ENCODE measurements at places on chromosomes 3 and 15. TPM values are rescaled to one million over a fixed set of nuclear protein-coding genes. Genes with fewer than 3 reads are reported as not detected.

The NR2F2 gene
- total RNA-seq, result 65.9 TPM

- peak overlapping the region; percentile 57 for H3K4me3 ChIP-seq
- no peaks in the 10 kb centered on the region for H3K27me3 ChIP-seq
- H3K27ac ChIP-seq, result peak overlapping the region; percentile 72
- H3K4me1 ChIP-seq, result no peaks in the 10 kb centered on the region
- no peaks in the 10 kb centered on the region for H3K36me3 ChIP-seq
These were observed 401 bp downstream of the RAMAC start for GRCh38 chr15:82986442-82986780.

- no peaks in the 10 kb centered on the region for H3K36me3 ChIP-seq
- H3K27ac ChIP-seq, result no peak overlapping the region
- no peaks in the 10 kb centered on the region for H3K27me3 ChIP-seq
These were observed 646.0 kb downstream of the TUSC7 start for GRCh38 chr3:117355566-117355965.

DNA sequence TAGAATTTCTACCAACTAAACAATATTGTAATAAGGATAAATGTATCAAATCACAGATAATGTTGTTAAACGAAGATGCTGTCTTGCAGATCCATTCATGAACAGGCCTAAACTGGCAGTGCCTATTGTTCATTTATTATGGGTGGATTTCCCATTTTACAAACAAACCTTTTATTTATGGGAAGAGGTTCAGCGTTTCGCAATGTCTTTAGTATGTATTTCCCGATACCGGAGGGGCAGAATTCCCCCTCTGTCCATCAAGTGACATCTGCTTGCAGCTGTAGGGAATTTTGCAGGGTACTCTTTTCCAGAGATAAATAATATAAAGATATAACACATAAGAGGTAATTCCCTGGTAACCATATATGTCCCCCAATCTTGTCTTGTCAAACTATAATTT is 5.7 kb downstream of the CEP19 start:
- no peak overlapping the region for H3K4me3 ChIP-seq
- no peaks in the 10 kb centered on the region for H3K36me3 ChIP-seq
- H3K4me1 ChIP-seq, result no peaks in the 10 kb centered on the region
- no peak overlapping the region for H3K27ac ChIP-seq

GRCh38 chr3:185717627-185718402 is 107.0 kb downstream of the IGF2BP2 start:
- H3K4me3 ChIP-seq, result no peak overlapping the region
- DNase-seq, result no peak
- no peaks in the 10 kb centered on the region for H3K27me3 ChIP-seq
- H3K4me1 ChIP-seq, result no peaks in the 10 kb centered on the region

DNA sequence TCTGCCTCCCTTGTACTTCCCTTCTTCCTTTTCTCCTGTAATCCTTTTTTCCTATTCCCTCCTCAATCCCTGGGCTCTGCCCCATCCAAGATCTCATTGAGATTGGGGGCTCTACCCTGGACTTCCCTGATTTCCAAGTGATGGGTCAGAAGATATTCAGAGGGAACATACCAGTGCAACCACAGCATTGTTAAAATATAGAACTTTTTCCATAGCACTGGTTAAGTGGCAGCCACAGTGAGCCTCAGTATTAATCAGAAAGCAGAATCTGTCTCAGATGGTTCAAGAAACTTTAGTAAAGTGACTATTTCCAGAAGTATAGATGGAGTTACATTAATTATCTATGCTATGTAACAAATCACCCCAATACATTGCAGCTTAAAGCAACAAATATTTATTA is 18.7 kb upstream of the SCN10A start:
- no peaks in the 10 kb centered on the region for H3K36me3 ChIP-seq
- DNase-seq, result no peak
- H3K27ac ChIP-seq, result peak overlapping the region; percentile 62
- H3K27me3 ChIP-seq, result no peaks in the 10 kb centered on the region
- H3K4me3 ChIP-seq, result no peak overlapping the region

The SLC25A26 gene
- 24.9 TPM for total RNA-seq

The PARP15 gene
- 0.97 TPM for total RNA-seq

GRCh38 chr3:126886217-126886616 is 96.7 kb upstream of the PLXNA1 start:
- no peaks in the 10 kb centered on the region for H3K36me3 ChIP-seq
- H3K27me3 ChIP-seq, result no peaks in the 10 kb centered on the region
- no peak overlapping the region for H3K27ac ChIP-seq
- no peak for DNase-seq

GRCh38 chr3:64863226-64864212 is 175.7 kb upstream of the ADAMTS9 start:
- no peaks in the 10 kb centered on the region for H3K36me3 ChIP-seq
- peaks cover 6% of the 10 kb centered on the region for H3K4me1 ChIP-seq

GRCh38 chr3:105324951-105325350 is 41.8 kb upstream of the ALCAM start:
- no peak overlapping the region for H3K4me3 ChIP-seq
- H3K27ac ChIP-seq, result no peak overlapping the region
- DNase-seq, result no peak
- no peaks in the 10 kb centered on the region for H3K4me1 ChIP-seq

DNA sequence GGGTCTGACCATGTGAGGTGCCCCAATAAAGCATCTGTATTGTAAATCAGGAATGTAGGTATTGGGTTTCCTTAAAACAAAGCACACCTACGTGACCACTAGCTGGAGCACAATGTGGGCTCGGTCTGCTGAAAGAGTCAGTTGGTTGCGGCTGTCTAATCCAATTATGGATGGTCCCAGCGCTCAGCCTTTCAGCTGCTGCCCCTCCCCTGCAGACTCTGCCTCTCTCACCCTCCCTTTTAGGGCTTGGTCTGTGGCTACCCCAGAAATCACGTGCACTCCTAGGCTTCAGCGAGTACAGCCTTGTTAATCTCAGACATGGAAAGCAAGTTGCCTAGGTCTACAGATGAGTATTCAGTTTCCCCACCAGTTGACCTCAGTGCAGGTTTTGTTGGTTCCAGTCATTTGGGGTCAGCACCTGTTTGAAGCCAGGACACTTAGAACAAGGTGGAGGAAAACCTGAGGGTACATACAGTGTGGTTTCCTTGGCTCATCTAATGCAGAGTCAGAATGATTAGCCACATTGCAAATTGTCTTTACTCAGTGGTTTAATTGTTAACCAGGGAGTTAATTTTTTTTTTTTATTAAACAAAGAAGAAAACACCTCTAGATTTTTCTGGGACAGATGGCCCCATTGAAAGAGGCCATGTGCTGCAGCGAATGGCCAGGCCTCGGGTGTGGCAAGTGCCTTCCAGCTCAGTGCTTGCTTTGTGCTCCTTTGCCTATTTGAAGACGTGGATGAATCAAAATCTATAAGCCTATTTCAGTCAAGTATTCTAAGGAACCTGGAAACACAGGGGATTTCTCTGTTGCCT is 137.7 kb downstream of the IGF1R start:
- no peak overlapping the region for H3K4me3 ChIP-seq
- H3K4me1 ChIP-seq, result peaks cover 3% of the 10 kb centered on the region
- no peaks in the 10 kb centered on the region for H3K36me3 ChIP-seq
- no peaks in the 10 kb centered on the region for H3K27me3 ChIP-seq

DNA sequence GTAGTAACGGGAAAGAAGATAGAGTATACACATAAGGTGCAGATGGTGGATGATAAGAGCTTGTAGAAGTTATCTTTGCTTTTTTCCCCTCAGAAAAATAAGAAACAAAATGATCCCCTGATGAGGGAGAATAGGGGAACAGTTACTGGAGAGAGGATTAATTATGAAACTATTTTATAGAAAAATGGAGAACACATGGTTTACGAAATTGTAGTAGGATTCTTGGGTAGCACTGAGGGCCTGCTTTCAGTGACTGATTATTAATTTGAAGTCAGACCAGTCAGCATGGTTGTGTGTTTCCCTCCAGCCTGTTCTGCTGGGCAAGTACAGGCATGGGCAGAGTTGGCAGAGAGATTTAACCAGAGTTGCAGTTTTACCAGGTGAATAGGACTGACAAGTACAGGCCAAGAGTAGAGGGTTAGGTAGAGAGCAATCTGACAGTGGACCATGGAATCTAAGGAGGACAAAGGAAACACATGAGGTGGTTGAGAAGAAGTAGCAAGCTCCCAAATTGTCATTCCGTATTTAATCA is 5.9 kb downstream of the SLC49A4 start:
- H3K36me3 ChIP-seq, result no peaks in the 10 kb centered on the region
- H3K27me3 ChIP-seq, result no peaks in the 10 kb centered on the region
- H3K27ac ChIP-seq, result no peak overlapping the region
- no peak overlapping the region for H3K4me3 ChIP-seq
- DNase-seq, result no peak

The TMCO5A gene
- not detected for total RNA-seq

The CFAP100 gene
- not detected for total RNA-seq

The TRPM1 gene
- not detected for total RNA-seq

DNA sequence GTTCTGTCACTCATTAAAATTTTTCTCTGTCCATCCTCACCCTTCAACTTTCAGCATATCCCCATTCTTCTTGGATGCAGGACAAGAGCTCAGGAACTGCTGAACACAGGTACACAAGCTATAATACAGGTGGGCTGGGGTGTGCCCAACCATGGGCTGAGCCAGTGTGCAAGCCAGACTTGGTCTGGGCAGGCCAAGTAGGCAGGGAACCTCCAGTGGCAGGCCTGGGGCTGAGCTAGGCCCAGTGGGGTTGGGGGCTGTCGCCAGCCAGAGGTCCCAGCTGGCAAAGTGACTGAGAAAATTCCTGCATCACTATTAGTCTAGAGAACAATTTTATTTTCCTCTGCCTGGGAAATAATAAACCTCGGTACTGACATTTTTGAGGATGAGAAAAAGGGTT is 202.9 kb downstream of the LRRC3B start:
- H3K36me3 ChIP-seq, result no peaks in the 10 kb centered on the region
- no peak for DNase-seq
- no peaks in the 10 kb centered on the region for H3K4me1 ChIP-seq
- H3K27ac ChIP-seq, result no peak overlapping the region
- H3K4me3 ChIP-seq, result no peak overlapping the region

The SPTBN5 gene
- total RNA-seq, result not detected

The PGBD4 gene
- 1.5 TPM for total RNA-seq

The PRR20G gene
- not detected for total RNA-seq

DNA sequence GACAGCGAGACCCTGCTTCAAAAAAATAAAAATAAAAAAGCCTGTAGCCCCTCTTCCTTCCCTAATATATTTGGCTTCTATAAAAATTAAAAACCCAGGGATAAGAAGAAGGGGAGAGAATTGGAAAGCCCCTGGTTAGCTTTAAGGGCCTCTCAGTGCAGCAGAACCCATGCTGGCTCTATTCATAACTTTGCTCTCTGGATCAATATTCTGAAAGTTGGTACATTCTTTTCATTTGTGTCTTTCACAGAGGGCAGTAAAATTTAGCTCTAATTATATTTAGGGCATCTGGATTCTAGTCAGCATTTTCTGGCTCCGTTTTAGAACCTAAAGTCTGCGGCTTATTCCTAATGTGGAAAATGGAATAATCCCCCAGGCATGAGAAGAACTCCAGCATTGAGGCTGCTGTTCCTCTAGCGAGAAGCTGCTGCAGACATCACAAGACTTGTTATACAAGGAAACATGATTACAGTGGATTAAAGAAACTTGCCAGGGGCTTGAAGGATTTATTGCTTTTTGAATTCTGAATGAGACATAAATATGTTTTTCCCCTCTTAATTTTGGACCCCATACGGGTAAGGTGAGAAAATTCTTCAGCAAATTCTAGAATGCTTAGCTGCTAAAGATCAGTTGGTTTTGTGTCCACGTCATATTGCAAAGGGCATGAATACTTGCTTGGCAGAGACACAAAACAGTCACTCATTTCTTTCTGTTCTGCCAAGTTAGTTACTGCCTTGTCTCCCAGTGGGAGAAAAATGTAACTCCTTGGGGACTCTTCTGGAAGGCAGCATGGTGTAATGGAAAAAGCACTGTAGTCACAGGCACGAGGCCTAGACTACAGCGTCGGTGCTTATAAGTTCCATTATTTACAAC is 177.7 kb downstream of the VGLL4 start:
- H3K4me3 ChIP-seq, result no peak overlapping the region
- H3K27me3 ChIP-seq, result no peaks in the 10 kb centered on the region
- peak; percentile 72 for DNase-seq
- no peaks in the 10 kb centered on the region for H3K36me3 ChIP-seq

- no peaks in the 10 kb centered on the region for H3K4me1 ChIP-seq
- H3K4me3 ChIP-seq, result no peak overlapping the region
- no peak for DNase-seq
- H3K27ac ChIP-seq, result peak overlapping the region; percentile 74
These were observed 27.9 kb downstream of the SEMA7A start for GRCh38 chr15:74405823-74406222.

DNA sequence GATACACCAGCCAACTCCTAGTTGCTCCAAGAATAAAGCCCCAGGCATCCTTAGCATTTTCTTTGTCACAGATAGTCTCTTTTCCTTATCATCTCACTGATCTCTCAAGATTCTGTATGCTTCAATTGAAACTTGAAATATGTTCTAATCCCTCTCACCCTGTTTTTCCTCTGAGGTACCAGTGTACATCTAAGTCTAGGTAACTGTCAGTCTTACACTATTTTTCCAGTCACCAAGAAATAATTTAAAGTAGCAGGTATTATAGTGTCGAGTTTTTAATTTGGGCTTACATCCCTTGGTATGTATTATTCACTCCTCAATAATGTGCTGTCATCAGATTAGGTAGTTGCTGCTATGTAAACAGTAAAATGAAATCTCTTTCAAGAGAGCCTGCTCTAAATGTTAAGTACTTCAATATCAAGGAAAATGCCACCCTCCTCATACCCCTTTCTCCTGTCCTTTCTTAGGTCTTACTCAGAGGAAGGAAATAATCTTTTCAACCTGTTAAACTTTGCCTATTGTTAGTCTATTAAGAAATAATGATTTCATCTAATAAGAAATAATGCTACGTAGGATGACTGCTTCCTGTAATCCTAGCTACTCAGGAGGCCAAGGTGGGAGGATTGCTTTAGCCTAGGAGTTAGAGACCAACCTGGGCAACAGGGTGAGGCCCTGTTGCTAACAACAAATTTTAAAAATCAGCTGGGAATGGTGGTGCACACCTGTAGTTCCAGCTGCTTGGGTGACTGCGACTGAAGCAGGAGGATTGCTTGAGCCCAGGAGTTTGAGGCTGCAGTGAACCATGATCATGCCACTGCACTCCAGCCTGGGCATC is 39.8 kb downstream of the TSC22D2 start:
- no peaks in the 10 kb centered on the region for H3K27me3 ChIP-seq
- DNase-seq, result no peak
- no peaks in the 10 kb centered on the region for H3K4me1 ChIP-seq
- H3K36me3 ChIP-seq, result no peaks in the 10 kb centered on the region
- H3K27ac ChIP-seq, result no peak overlapping the region

DNA sequence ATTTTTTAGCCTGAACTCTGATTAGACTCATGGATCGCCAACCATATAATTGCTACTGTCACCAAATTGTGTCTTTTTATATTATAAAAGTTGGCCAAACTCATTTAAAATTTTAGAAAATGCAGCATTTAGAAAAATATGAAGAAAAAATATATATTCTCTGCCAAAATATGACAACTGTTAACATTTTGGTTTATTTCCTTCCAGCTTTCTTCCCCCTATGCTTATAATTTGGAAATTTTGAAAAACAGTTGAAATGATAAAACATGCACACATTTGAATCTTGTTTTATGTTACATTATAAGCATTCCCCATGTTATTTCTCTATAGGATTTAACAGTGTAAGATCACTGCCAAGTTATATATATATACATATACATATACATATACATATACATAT is 1112.8 kb downstream of the TUSC7 start:
- no peak overlapping the region for H3K4me3 ChIP-seq
- no peak overlapping the region for H3K27ac ChIP-seq
- no peak for DNase-seq
- H3K36me3 ChIP-seq, result no peaks in the 10 kb centered on the region
- no peaks in the 10 kb centered on the region for H3K4me1 ChIP-seq

GRCh38 chr15:45654749-45655148 is 19.9 kb downstream of the SQOR start:
- H3K4me1 ChIP-seq, result no peaks in the 10 kb centered on the region
- no peak for DNase-seq
- H3K4me3 ChIP-seq, result no peak overlapping the region
- no peak overlapping the region for H3K27ac ChIP-seq
- no peaks in the 10 kb centered on the region for H3K27me3 ChIP-seq

The KIF15 gene
- total RNA-seq, result 0.51 TPM

The ABCC5 gene
- total RNA-seq, result 15.9 TPM
